ENCODE measurements at places on chromosomes 4 and X.

- H3K27me3 ChIP-seq: peaks cover 49% of the 10 kb centered on the region
- H3K4me3 ChIP-seq: peak overlapping the region; percentile 39
- peaks cover 35% of the 10 kb centered on the region for H3K4me1 ChIP-seq
- H3K36me3 ChIP-seq: no peaks in the 10 kb centered on the region
- no peak for DNase-seq
- H3K27ac ChIP-seq: no peak overlapping the region
These were observed 627 bp upstream of the FAT4 start for GRCh38 chr4:125313989-125314667.

- DNase-seq: peak; percentile 81
- peaks cover 77% of the 10 kb centered on the region for H3K4me1 ChIP-seq
- H3K27ac ChIP-seq: peak overlapping the region; percentile 82
- H3K27me3 ChIP-seq: peaks cover 17% of the 10 kb centered on the region
These were observed 66.7 kb downstream of the COQ2 start for GRCh38 chr4:83217721-83218522.

DNA sequence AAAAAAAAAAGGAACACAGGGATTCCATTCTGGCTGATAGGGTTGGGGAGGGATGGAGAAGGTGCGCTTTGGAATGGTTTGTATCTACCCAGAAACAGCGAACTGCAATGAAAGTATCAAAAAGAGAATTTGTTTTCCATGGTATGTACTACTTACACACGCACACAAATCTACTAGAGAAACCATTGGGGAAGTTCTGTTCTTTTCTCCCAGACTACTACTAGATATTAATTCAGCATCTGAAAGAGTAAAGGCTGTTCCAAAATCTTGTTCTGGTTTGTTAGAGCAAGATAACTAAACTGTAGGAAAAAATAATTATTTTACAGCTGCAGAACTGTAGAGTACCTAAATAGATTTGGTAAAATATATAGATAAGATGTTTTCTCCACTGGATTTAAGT lies 118.4 kb downstream of the CBR4 start:
- H3K4me3 ChIP-seq: no peak overlapping the region
- H3K36me3 ChIP-seq: peaks cover 7% of the 10 kb centered on the region
- no peaks in the 10 kb centered on the region for H3K27me3 ChIP-seq
- no peak for DNase-seq
- no peaks in the 10 kb centered on the region for H3K4me1 ChIP-seq

DNA sequence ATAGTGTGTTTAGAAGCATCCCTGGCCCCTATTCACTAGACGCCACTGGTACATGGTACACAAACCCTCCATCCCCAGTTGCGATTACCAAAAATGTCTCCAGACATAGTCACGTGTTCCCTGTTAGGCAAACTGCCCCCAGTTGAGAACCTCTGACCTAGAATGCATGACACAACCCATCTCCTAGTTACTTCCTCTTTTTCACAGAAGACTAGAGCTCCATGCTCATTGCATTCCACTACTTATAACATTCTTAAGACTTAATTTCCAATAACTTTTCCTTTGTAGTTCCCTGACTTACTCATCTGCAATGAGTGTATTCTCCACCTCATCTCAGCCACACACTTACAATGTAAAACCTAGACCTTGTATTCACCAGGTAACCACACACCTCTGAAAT lies 68.6 kb downstream of the PRSS12 start:
- no peak for DNase-seq
- no peak overlapping the region for H3K27ac ChIP-seq
- H3K36me3 ChIP-seq: peaks cover 29% of the 10 kb centered on the region
- no peak overlapping the region for H3K4me3 ChIP-seq
- peaks cover 29% of the 10 kb centered on the region for H3K4me1 ChIP-seq

GRCh38 chr4:87540146-87541058 lies 11.2 kb upstream of the SPARCL1 start:
- no peaks in the 10 kb centered on the region for H3K4me1 ChIP-seq
- DNase-seq: no peak
- peaks cover 5% of the 10 kb centered on the region for H3K27me3 ChIP-seq
- no peak overlapping the region for H3K27ac ChIP-seq
- no peak overlapping the region for H3K4me3 ChIP-seq

GRCh38 chrX:130030826-130031225 lies 48.4 kb downstream of the BCORL1 start:
- peaks cover 2% of the 10 kb centered on the region for H3K4me1 ChIP-seq
- no peak overlapping the region for H3K4me3 ChIP-seq
- H3K36me3 ChIP-seq: peaks cover 6% of the 10 kb centered on the region
- H3K27ac ChIP-seq: no peak overlapping the region
- DNase-seq: no peak
- H3K27me3 ChIP-seq: no peaks in the 10 kb centered on the region

GRCh38 chr4:151771664-151772063 lies 10.9 kb upstream of the GATB start:
- H3K4me1 ChIP-seq: no peaks in the 10 kb centered on the region
- no peak overlapping the region for H3K27ac ChIP-seq
- H3K27me3 ChIP-seq: peaks cover 9% of the 10 kb centered on the region
- DNase-seq: no peak

All from activated CD4-positive, alpha-beta memory T cell treated with anti-CD3 and anti-CD28 coated beads, Interleukin-2, amount 10 ng/mL, durations not matched to agents 7 days and 5 days (primary cell).